Islet precursor cell (in vitro differentiated cells): ENCODE measurements at places on chromosomes 6 and 20.

GRCh38 chr6:148358196-148358785, 15.7 kb downstream of the SASH1 start:
- DNase-seq: no peak

- no peak for DNase-seq
Observed at GRCh38 chr6:144637541-144637940, 352.4 kb downstream of the UTRN start.

- DNase-seq: peak; percentile 89
Observed at GRCh38 chr20:51541189-51542032, 1.1 kb downstream of the NFATC2 start.

DNA sequence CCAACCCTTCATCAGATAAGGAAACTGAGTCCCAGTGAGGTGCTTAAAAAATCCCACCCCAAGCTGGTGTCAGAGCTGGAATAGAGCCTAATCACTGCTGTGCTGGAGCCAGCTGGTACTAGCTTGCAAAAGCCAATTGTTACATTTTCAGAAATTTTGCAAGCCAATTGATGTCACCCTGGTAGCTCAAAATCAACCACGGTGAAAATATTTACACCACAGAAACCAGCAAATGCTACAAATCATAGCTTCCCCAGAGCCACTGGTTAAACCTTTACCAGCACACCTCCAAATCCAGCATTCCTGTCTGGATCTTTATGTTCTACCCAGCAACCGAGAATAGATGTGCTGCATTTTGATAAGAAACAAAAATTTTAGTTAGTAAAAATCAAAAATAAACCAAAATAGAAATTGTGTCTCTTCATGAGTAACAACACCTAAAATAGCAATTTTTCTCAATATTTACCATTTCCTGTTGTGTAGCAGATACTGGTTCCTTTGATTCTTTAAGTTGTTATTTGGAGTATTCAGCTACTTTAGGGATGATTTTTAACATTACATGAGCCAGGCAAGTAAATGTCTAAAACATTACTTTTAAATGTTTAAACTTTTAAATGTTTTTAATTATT, 7.2 kb upstream of the LCA5 start:
- no peak for DNase-seq

GRCh38 chr6:15698471-15698870, 35.6 kb upstream of the DTNBP1 start:
- no peak for DNase-seq

- no peak for DNase-seq
Observed at GRCh38 chr6:126300126-126300525, 39.8 kb upstream of the CENPW start.

DNA sequence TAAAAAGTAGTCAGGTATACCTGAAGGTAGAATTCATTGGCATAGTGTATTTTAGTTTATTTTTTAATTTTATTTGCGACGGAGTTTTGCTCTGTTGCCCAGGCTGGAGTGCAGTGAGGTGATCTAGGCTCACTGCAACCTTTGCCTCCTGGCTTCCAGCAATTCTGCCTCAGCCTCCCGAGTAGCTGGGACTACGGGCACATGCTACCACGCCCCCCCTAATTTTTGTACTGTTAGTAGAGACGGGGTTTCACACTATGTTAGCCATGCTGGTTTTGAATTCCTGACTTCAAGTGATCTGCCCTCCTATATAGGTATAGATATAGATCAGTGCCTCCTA, 102.8 kb upstream of the PRSS16 start:
- DNase-seq: peak; percentile 51
